ENCODE measurements at places on chromosomes 11 and 22. TPM values are rescaled to one million over a fixed set of nuclear protein-coding genes. Genes with fewer than 3 reads are reported as not detected.
A peak's percentile ranks its signal among the peaks of the same experiment; 100 is the strongest.

DNA sequence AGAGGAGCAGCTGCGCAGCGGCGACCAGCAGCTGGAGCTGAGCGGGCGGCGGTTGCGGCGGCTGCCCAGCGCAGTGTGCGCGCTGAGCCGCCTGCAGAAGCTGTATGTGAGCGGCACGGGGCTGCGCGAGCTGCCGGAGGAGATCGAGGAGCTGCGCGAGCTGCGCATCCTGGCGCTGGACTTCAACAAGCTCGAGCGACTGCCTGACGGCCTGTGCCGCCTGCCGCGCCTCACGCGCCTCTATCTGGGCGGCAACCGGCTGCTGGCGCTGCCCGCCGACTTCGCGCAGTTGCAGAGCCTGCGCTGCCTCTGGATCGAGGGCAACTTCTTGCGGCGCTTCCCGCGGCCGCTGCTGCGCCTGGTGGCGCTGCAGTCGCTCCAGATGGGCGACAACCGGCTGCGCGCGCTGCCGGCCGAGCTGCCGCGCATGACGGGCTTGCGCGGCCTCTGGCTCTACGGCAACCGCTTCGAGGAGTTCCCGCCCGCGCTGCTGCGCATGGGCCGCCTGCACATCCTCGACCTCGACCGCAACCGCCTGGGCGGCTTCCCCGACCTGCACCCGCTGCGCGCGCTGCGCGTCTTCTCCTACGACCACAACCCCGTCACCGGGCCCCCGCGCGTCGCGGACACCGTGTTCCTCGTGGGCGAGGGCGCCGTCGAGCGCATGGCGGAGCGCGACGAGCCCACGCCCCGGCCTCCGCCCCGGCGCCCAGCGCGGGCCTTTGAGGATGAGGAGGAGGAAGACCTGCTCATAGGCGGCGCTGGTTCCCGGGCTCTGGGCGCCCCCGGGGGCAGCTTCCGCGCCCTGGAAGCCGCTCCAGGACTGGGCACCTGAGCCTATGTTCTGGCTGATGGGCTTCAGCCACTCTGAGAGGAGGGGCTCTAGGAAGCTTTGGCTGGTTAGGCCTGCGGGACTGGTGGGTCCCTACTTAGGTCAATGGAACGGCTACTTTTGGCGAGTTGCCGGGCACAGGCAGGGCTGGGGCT, 787 bp downstream of the LRRC10B start:
- peak; percentile 89 for DNase-seq

GRCh38 chr11:122344215-122344614, 228.2 kb upstream of the BLID start:
- DNase-seq, result no peak

GRCh38 chr11:68775951-68776388, 24.6 kb upstream of the TESMIN start:
- no peak for DNase-seq

DNA sequence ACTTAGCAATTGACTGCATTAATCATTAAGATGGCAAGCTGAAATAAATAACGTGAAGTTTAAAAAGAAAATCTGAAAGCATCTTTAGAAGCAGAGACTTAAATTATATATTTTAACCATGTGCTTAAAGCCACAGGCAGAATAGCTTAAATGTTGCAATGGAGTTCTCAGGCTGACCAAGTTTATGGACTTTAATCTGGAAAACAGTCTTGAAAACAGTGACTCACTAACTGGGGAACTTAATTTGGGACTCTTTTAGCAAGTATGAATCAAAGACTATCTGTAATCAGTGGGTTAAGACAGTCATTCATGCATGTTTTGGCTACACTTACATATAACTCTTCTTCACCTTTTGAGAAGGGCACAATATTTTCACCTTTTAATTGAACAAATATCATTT, 12.6 kb upstream of the GLYATL1 start:
- no peak for DNase-seq

DNA sequence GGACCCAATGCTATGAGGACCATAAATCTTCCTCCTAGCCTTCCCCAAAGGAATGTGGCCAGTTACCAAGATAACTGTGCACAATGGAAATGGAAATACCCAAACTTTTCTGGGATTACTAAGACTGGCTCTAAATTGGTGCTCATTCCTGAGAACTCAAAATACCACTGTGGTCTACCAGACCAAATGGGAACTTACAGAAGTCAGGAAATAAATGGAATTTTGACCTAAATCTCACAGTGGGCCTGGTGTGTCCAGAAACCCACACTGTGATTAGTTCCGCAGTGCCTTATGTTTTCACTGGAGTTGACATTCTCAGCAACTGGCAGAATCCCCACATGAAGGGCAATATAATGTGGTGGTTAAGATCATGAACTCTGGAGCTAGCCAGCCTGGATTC, 99.4 kb upstream of the ZC3H12C start:
- DNase-seq, result no peak

DNA sequence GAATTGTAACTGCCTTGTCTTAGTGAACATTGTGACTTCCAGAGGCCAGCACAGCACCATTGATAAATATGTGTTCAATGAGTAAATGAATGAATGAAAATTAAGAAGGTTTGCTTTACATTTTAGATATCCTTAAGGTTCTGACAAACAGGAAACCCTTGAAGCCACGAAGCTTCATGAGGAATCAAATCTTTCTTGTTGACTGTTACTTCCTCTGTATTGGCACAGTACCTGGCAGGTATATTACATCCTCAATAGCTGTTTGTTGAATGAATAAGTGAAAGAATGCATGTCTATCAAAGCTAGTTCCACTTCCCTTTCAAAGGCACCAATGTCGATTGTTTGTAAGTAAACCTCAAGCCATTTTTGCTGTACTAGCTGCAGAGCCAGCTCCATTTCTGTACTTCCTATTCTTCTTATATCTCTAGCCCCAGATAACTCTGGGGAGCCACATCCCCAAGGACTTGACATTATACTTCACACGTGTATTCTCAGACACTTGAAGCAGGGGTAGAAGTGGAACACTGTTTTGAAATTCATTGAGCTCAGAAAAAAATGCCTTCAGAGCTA, 140.3 kb upstream of the RAG2 start:
- no peak for DNase-seq

DNA sequence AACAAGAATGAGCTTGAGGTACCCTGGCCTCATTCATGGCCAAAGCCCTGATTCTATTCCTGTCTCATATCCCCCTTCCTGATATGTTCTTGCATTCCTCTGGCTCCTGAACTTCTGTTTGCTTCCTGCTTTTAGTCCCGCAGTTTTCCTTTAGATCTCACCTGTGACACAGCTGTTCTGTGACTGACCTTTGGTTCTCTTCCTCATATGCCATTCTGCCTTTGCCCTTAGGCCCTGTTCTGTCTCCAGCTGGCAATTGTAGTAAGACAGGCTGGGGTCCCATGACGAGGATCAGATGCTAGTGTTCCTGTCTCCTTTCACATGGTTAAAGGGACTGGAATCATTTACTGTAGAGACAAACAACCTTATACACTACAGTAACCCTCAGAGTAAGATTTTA, 59.0 kb upstream of the PDE3B start:
- no peak for DNase-seq

The OR2D2 gene
- total RNA-seq, result 0.24 TPM

The SERHL2 gene
- 3.0 TPM for total RNA-seq

The OR5P2 gene
- total RNA-seq, result 0.52 TPM
